ENCODE measurements at places on chromosomes 1 and 21.

GRCh38 chr1:37038227-37039093 lies 4.1 kb upstream of the GRIK3 start:
- no peak for DNase-seq

- DNase-seq, result no peak
These were observed 147.7 kb upstream of the IVNS1ABP start for GRCh38 chr1:185464777-185465176.

DNA sequence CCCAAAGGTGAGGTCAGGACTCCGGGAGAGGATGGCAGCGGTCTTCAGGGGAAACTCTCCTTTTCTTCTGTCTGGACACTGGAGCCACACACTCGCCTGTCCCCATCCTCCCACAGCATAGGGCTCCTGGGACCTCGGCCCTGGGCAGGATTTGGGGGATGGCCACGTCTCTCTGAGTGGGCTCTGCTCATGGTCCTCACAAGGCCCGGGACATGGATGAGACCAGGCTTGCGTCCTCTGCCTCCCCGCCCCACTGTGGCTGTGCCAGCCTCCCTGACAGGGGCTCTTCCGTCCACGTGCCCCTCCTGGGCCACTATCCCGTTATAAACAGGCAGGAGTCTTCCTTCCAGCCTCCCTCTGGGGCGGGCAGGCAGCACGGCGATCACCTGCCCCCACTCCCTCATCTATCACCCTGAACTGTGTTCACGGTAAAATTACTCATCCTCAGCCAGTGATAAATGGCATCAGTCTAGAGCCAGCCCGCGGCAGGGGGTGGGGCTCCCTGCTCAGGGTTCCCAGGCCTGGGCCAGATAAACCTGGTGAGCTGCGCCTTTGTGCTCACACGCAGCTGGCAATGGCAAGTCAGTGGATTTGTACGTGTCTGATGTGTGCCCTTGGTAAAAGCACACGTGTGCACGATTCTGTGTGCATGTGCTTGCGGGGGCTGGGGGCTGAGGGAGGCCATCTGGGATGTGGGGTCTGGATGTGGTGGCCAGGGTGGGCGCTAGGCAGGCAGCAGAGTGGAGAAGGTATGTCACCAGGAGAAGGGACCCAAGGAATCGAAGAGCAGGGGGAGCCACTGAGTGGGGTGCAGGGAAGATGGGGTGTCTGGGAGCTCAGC lies 12.6 kb upstream of the SAMD11 start:
- no peak for DNase-seq

GRCh38 chr1:20511518-20512428 lies 3.8 kb upstream of the MUL1 start:
- DNase-seq, result no peak

- no peak for DNase-seq
These were observed 5.8 kb downstream of the PEX10 start for GRCh38 chr1:2406451-2407041.

GRCh38 chr1:167620002-167620401 lies 10.0 kb upstream of the RCSD1 start:
- no peak for DNase-seq

DNA sequence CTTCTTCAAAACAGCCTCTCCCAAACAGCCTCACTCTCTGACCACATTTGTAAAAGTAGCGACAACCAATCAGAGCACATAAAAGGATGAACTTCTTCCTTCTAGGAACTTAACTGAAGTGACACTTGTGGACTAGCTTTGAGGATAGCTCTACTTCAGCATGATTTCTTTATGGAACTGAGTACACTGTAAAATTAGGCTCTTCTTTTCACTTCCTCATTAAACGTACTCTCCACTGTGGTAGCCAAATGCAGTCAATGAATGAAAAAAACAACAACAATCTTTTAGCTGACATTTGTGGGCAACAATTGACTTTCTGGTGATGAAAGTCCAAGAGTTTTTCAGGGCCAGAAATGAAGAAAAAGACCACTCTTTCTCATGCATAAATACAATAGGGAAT lies 9.6 kb downstream of the LRRC53 start:
- no peak for DNase-seq

DNA sequence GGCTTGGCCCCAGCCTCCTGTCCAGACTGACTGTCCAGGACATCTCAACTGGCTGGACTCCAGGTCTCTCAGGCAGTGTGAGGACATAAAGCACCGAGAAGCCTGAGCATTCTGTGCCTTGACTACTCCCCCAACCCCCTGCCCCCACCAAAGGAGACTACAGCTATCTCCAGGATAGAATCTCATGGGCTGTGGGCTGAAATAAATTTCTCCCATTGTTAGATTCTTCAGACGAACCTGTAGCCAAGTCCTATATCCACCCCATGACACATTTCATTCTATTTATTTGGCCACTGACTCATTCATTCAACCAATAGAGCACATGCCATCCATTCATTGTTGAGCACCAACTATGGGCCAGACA lies 11.4 kb downstream of the VWA5B1 start:
- DNase-seq, result no peak

- DNase-seq, result no peak
These were observed 113.4 kb upstream of the ATP1A1 start for GRCh38 chr1:116259663-116260062.

GRCh38 chr21:14215971-14216641 lies at the start of gene RBM11:
TSS of gene RBM11 (plus strand) at chr21:14216157. CDS start at chr21:14216187, 30 bp downstream.
- DNase-seq, result peak; percentile 71

- DNase-seq, result no peak
These were observed 20.5 kb downstream of the KNCN start for GRCh38 chr1:46530791-46531409.

DNA sequence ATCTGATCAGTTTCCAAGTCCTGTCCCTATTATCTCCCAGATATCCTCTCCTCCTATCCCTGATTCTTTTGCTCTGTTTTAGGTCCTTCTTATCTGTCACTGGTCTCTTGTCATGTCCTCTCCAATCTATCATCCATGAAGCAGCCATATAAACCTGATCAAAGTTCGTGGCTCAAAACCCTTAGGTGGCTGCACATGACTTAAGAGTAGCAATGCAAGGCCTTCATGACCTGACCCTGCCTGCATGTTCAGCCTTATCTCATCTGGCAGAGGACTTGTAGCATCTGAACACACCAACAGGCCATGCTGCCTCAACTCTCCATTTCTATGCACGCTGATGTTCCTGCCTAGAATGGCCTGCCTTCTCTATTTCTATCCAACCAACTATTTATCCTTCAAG lies 65.2 kb downstream of the NOS1AP start:
- no peak for DNase-seq

DNA sequence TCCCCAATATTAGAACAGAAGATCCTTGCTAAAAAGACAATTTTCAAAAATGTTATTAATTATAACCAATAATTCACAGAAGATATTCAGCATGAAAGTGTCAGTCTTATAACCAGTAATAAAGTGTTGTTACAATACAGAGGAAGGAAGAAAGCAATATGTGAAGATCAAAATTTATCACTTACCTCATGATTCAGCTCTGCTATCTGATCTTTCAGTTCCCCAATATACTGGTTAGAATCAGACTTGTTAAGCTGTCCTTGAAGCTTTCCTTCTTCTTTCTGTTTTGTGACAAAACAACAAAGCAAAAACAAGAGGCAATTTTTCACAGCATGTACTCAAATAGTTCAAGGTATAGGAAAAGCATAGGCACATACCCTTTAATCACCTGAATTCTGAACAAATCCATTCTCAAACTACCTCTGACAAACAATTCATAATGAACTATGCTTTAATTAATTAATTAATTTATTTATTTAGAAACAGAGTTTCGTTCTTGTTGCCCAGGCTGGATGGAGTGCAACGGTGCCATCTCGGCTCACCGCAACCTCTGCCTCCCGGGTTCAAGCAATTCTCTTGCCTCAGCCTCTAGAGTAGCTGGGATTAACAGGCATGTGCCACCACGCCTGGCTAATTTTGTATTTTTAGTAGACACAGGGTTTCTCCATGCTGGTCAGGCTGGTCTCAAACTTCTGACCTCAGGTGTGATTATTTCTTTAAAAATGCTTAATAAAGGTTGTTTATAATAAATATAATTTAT lies 76.9 kb upstream of the GFI1 start:
- no peak for DNase-seq

- no peak for DNase-seq
These were observed 157.1 kb upstream of the SYT6 start for GRCh38 chr1:114310695-114311271.

DNA sequence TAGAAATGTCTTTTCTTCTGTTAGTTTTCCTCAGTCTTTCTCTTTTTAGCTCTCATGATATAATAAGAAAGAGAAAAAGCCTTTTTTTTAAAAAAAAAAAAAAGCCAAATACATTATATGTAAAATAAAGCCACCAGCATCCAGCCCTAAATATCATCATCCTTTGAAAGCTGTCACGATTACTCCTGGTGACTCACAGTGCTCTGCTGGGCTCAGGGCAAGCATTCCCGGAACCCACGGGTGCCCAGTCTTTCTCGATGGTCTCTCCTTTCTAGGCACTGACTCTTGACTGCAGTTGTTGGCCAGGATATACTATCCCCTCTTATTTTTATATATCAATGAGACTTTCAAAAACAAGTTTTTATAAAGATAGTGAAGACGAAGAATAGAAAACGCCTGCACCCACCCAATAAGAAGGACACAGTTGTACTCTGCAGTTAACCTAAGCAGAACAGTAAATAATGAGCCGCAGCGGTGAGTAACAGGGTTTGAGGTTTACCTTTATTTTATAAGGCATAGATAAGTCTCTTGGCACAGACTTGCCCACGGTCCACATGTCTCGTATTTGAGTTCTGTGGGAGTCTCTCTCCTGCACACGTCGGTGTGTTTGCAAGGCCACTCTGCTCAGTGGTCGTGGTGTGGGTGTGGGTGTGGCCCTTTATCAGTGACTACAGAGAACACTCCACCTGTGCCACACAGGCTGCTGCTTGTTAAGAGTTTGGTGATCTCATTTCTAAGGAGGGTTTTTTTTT lies 15.7 kb upstream of the MX2 start:
- DNase-seq, result no peak

DNA sequence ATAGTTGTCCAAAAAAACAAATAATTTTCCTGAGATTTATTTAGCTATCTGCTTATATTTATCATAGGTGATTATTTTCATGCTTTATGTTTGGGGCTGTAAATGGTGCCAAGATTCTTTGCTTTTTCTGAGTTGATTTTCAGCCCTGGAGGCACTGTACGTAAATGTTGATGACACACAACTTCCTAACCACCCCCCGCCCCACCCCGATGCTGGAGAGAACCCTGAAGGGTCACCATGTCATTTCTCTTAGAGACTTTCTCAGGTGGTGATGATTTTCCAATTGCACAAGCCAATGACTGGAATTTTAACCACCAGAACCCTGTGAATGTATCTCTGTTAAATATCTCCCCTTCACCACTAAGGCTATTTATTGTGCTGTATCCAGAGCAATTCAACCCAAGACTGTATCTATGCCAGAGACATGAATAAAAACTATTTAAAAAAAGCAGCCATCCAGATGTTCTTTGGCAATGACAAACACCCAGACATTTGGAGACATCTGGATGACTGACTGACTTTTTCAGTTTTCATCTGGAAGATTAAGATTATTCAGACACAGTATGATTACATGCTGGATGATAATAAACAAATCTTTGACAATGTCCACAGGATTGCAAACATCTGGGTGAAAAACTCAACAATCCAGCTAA lies 346.0 kb downstream of the LMX1A start:
- no peak for DNase-seq

GRCh38 chr1:14897080-14897449 lies 256.5 kb upstream of the TMEM51 start:
- DNase-seq, result no peak

DNA sequence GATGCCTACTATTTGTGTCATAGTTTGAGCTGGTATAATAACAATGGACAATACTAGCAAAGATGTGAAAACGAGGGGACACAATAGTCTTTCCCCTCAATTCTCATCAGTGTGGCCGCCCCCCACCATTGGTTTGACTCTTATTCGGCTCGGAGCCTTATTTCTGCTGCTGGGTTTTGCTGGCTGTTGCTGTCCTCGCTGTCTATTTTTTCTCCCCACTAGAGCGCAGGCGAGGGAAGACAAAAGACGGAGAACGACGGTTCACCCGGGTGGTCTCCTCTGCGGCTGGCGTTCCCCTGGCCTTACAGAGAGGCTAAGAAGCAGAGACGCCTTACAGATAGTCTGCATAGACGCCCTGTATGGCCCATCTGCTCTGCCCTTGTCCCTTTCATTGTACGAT lies 19.4 kb downstream of the CLIC6 start:
- DNase-seq, result no peak

DNA sequence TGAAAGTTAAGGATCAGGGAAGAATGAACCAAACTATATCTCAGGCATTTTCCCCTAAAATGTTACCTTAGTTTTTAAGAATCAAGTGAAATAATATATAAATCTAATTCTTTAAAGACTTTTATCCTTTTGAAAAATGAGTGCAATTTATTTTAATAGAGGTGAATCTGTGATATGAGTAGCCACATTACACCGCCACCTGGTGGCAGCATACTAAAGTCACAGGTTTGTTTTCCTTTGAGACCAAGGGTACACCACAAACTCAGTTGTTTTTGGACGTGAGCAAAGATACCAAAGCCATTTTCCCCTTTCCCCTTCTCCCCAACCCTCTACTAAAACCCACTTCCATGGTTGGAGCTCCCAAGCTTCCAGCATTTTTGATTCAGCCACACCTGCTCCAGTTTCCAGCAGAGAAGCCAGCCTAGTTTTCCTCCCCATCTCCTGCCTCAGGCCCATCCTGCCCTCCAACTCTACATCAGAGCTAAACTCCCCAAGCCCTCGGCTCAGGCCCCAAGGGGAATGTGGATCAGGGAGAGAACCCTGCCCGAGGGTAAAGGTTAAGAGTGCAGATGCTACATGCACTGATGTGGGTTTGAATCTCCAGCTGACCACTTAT lies 22.9 kb upstream of the LDLRAP1 start:
- DNase-seq, result no peak

GRCh38 chr1:236507022-236507700 lies 16.6 kb upstream of the LGALS8 start:
- no peak for DNase-seq

DNA sequence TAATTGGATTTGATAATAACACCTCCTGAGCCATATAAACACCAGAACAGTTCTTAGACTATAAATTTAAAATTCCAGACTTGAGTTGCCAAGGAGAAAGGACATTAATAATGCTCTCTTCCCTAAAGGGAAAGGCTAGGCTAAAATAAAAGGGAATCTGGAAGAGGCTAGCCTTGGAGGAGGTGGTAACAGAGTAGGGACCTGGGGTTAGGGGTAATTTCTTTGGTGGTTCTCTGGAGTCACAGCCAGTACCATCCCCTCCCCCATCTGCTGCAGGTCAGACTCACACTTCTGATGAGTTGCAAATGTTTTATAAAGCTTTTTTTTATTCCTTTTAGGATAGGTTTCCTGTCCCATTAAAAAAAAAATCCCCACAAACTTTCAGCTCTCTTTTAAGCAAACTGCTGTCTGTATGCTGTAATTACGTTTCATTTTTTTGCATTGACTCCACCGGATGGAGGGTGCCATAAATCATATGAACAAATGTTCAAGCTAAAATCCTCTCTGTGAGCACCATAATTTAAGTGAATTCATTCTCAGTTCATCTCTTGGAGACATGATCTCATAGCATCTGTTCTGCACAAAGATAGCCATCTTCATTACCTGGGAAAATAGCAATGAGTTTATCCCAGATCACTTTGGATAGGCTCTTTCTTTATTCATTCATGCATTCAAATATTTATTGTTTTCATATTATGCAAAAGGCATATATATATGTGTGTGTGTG lies 379.6 kb downstream of the TTLL7 start:
- no peak for DNase-seq

- no peak for DNase-seq
These were observed 90.4 kb downstream of the PAX7 start for GRCh38 chr1:18721041-18721440.

All from ascending aorta (tissue), 2 donors.